ENCODE measurements at places on chromosomes 3 and 15.
A peak's percentile ranks its signal among the peaks of the same experiment; 100 is the strongest.

DNA sequence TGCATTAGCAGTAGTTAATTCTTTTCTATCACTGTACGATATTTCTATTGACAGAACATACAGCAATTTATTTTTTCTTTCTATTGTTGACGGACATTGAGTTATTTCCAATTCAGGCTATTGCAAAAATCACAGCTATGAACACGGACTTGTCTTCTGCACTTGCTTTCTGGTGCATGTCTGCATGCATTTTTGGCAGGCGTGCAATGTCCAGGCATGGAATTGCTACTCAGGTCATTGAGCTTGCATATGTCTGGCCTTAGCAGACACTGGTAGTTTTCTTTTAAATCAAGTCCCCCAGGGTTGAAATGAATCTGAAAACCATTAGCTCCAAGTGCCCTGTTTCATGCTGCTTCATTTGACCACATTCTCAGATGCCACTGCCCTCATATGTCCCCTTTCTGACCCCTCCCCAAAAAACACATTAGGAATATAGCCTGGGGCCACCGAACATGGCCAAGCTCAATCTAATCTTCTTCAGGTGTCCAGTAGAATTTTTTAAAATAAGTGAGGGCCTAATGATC, 72.8 kb downstream of the LRIG1 start:
- no peak for DNase-seq
- H3K27ac ChIP-seq, result no peak overlapping the region
- H3K4me1 ChIP-seq, result peaks cover 10% of the 10 kb centered on the region
- no peaks in the 10 kb centered on the region for H3K27me3 ChIP-seq
- peaks cover 11% of the 10 kb centered on the region for H3K36me3 ChIP-seq
- H3K4me3 ChIP-seq, result no peak overlapping the region

- peaks cover 6% of the 10 kb centered on the region for H3K27me3 ChIP-seq
- H3K36me3 ChIP-seq, result no peaks in the 10 kb centered on the region
- H3K27ac ChIP-seq, result no peak overlapping the region
- no peak for DNase-seq
- no peak overlapping the region for H3K4me3 ChIP-seq
Measured at GRCh38 chr15:60255390-60255789, 142.4 kb downstream of the ANXA2 start.

DNA sequence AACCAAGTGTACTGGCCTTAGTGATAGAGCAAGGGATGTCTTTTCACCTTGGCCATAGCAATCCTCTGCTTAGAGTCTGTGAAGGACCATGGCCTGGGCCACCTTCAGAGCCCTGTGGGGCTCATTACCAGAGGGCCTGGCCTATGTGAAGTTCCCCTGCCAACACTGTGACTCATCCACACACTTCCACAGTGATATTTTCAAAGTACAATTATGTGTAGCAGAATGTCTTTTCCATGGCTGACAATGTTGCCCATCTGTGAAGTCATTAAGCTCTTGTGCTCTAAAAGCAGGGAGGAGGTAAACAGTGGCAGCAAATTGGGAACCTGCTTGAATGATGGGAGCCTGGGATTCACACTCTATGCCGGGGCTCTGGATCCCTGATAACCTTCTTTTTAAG, 12.2 kb upstream of the CACNA1D start:
- peaks cover 24% of the 10 kb centered on the region for H3K4me1 ChIP-seq
- peaks cover 3% of the 10 kb centered on the region for H3K27me3 ChIP-seq
- no peak overlapping the region for H3K27ac ChIP-seq
- no peak overlapping the region for H3K4me3 ChIP-seq
- no peak for DNase-seq

DNA sequence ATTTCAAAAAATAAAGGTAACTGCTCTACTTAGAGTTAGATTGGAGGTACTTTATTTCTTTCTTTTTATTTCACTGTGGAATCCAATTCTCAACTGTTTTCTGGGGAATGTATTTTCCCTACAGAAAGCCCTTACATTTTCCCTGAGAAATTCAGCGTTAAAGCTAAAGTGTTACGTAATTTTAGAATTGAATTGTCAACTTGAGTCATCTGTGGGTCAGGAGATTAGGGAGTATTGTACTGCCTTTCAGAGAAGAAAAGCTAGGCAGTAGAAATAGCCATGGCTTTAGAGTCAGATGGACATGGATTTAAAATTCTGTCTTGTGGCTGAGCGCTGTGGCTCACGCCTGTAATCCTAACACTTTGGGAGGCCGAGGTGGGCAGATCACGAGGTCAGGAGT, 728.6 kb downstream of the ROBO1 start:
- H3K4me1 ChIP-seq, result peaks cover 16% of the 10 kb centered on the region
- H3K36me3 ChIP-seq, result no peaks in the 10 kb centered on the region
- no peak for DNase-seq
- no peak overlapping the region for H3K4me3 ChIP-seq

GRCh38 chr3:46285931-46286619, 43.8 kb downstream of the CCR3 start:
- H3K4me1 ChIP-seq, result peaks cover 2% of the 10 kb centered on the region
- no peak overlapping the region for H3K27ac ChIP-seq
- no peaks in the 10 kb centered on the region for H3K36me3 ChIP-seq

- no peak for DNase-seq
- H3K4me1 ChIP-seq, result peaks cover 36% of the 10 kb centered on the region
- no peak overlapping the region for H3K4me3 ChIP-seq
- no peak overlapping the region for H3K27ac ChIP-seq
- H3K27me3 ChIP-seq, result no peaks in the 10 kb centered on the region
- H3K36me3 ChIP-seq, result no peaks in the 10 kb centered on the region
Measured at GRCh38 chr3:188266562-188267274, 112.8 kb downstream of the LPP start.

DNA sequence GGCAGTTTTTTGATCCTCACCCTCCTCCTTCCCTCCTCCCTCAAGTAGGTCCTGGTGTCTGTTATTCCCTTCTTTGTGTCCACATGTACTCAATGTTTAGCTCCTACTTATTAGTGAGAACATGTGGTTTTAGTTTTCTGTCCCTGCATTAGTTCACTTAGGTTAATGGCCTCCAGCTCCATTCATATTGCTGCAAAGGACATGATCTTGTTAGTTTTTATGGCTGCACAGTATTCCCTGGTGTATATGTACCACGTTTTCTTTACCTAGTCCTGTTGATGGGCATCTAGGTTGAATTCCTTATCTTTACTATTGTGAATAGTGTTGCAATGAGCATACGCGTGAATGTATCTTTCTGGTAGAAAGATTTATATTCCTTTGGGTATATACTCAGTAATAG, 61.7 kb upstream of the FGF7 start:
- no peak overlapping the region for H3K4me3 ChIP-seq
- H3K4me1 ChIP-seq, result no peaks in the 10 kb centered on the region
- H3K27ac ChIP-seq, result no peak overlapping the region
- H3K27me3 ChIP-seq, result no peaks in the 10 kb centered on the region
- peaks cover 2% of the 10 kb centered on the region for H3K36me3 ChIP-seq

DNA sequence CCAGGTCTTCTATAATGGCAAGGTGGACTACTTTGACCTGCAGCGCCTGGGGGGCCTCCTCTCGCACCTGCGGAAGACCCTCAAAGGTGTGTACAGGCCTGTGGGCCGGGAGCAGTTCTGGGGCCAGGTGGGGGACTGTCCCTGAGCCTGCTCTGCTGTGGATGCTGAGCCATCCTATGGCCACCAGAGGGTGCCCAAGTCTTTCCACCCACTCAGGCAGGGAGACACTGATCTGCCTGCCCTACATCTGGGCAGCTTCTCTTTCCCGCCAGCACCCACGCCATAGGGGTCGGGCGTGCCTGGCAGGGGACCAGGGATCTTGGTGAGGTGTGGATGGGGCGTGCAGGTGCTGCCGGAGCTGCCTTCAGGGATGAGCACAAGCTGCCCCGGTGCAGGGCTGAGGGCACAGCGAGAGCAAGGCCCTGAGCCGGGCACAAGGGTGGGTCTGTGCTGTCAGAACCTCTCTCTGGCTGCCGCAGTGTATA, 14.1 kb downstream of the RNF123 start:
- no peaks in the 10 kb centered on the region for H3K27me3 ChIP-seq
- H3K4me1 ChIP-seq, result no peaks in the 10 kb centered on the region
- H3K36me3 ChIP-seq, result peaks cover 5% of the 10 kb centered on the region
- H3K27ac ChIP-seq, result no peak overlapping the region
- H3K4me3 ChIP-seq, result no peak overlapping the region
- peak; percentile 41 for DNase-seq

- peaks cover 15% of the 10 kb centered on the region for H3K27me3 ChIP-seq
- DNase-seq, result no peak
- H3K27ac ChIP-seq, result no peak overlapping the region
- no peak overlapping the region for H3K4me3 ChIP-seq
Measured at GRCh38 chr15:66214246-66214645, 39.3 kb downstream of the MEGF11 start.

DNA sequence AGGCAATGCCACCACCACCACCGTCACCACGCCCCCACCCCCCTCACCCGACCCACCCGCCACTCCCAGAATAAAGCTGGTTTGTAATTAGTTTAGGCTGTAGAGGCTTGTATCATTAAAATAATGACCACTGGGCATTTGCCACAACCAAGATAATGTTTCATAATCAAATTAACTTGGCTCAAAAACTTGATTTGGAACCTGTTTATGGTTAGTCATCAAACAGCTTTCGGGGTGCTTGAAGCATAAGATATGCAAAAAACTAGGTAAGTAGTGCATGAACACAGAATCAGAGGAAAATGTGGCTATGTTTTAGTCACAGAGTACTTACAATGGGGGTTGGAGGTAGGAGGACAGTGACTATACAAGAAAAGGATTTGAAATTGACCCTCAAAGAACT, 115.1 kb downstream of the FHIT start:
- DNase-seq, result no peak
- H3K27ac ChIP-seq, result no peak overlapping the region
- H3K4me1 ChIP-seq, result peaks cover 1% of the 10 kb centered on the region
- no peaks in the 10 kb centered on the region for H3K27me3 ChIP-seq
- no peaks in the 10 kb centered on the region for H3K36me3 ChIP-seq

DNA sequence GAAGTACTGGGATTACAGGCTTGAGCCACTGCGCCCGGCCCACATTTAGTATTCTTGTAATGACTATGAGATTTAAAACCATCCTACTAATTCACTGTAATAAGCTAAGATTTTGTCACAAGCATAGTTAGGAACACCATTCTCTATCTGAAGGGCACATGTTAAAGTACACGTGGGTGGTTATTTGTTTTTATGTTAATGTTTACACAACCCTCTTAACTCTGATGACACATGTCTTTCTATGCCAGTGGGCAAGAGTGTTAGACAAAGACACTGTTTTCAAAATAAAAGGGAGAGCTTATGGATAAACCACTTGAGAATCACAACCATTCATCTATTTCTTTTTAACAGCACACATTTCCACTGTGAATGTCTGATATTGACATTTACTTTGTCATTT, 537.6 kb upstream of the IL12A start:
- no peak for DNase-seq
- peaks cover 2% of the 10 kb centered on the region for H3K27me3 ChIP-seq
- H3K4me3 ChIP-seq, result no peak overlapping the region
- peaks cover 3% of the 10 kb centered on the region for H3K4me1 ChIP-seq

All from progenitor cell of endocrine pancreas (in vitro differentiated cells).